GM23248 (cell line): ENCODE measurements at places on chromosomes 2 and 18. TPM values are rescaled to one million over a fixed set of nuclear protein-coding genes. Genes with fewer than 3 reads are reported as not detected.

DNA sequence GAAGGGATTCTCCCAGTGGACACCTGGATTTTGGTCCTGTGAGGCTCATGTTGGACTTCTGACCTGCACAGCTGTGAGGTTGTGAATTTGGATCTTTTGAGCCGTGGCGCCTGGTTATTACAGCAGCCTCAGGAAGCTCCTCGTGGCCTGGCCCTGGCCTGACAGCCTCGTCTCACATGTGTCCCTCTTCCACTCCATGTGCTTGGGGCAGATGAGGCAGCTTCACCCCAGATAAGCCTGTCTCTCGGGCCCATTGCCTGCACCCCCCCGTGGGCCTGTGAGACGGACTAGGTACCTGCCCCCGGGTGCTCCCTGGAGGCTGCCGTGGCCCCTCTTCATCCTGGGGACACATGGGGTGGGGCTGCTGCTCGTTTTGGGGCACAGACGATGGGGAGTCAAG is 51.2 kb downstream of the CTDP1 start:
- no peaks in the 10 kb centered on the region for H3K27me3 ChIP-seq
- no peak overlapping the region for H3K4me3 ChIP-seq
- no peak for DNase-seq
- H3K36me3 ChIP-seq: peaks cover 40% of the 10 kb centered on the region

GRCh38 chr18:69870736-69871135 is 76.9 kb downstream of the CD226 start:
- no peak overlapping the region for H3K4me3 ChIP-seq
- peaks cover 12% of the 10 kb centered on the region; the same call in 1 of the 2 replicates for H3K4me1 ChIP-seq
- no peak overlapping the region for H3K27ac ChIP-seq
- no peak for DNase-seq

The PLGLB1 gene
- total RNA-seq: 0.22 and 0.38 TPM in 2 replicates

GRCh38 chr2:101080211-101081068 is 70.7 kb downstream of the TBC1D8 start:
- no peak overlapping the region for H3K27ac ChIP-seq
- H3K27me3 ChIP-seq: no peaks in the 10 kb centered on the region
- no peak overlapping the region for H3K4me3 ChIP-seq
- DNase-seq: no peak
- no peaks in the 10 kb centered on the region for H3K4me1 ChIP-seq

GRCh38 chr2:20574930-20575329 is 76.0 kb downstream of the HS1BP3 start:
- DNase-seq: no peak
- no peaks in the 10 kb centered on the region for H3K27me3 ChIP-seq
- H3K4me1 ChIP-seq: peaks cover 38% of the 10 kb centered on the region
- H3K4me3 ChIP-seq: no peak overlapping the region

The RPE gene
- total RNA-seq: 80.9 and 100.0 TPM in 2 replicates

DNA sequence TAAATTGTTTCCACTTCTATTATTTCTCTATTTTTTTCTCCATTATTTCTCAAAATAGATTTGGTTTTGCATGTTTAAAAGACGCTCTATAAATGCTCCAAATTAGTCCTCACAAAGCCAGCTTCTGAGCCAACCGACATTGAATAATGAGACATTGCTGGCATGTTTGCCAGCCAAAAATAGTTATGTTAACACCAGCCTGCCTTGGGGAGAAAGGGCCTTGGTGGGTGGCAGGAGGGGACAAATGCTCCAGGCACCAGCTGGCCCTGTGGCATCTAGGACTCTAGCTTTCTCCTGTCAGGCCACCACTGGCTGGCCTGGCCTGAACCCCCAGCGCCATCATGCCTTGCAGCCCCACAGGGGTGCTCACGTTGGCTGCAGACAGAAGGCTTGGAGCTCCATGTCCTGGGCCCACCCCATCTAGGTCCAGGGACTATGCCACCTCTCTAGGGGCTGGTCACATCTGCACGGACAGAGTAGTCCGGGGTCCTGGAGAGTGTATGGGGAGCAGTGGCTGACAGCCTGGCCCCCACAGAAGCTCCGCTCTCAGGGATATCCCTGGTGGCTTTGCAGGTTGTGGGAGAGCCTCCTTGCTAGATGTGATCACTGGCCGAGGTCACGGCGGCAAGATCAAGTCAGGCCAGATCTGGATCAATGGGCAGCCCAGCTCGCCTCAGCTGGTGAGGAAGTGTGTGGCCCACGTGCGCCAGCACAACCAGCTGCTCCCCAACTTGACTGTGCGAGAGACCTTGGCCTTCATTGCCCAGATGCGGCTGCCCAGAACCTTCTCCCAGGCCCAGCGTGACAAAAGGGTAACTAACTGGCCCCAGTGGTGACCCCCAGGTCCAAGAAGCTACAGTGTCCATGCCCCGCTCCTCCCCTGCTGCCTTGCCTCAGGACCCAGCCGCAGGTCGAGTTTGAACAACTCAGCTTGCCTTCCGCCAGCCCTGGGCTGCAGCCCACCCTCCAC is 12.5 kb downstream of the ABCG8 start:
- H3K4me3 ChIP-seq: no peak overlapping the region
- no peak overlapping the region for H3K27ac ChIP-seq
- H3K4me1 ChIP-seq: no peaks in the 10 kb centered on the region
- peaks cover 30% of the 10 kb centered on the region for H3K27me3 ChIP-seq
- H3K36me3 ChIP-seq: no peaks in the 10 kb centered on the region
- DNase-seq: no peak

The TRIP12 gene
- total RNA-seq: 121 and 124 TPM in 2 replicates
